Astrocyte (in vitro differentiated cells and primary cell): ENCODE measurements at places on chromosomes 3 and 15.
A peak's percentile ranks its signal among the peaks of the same experiment; 100 is the strongest.

DNA sequence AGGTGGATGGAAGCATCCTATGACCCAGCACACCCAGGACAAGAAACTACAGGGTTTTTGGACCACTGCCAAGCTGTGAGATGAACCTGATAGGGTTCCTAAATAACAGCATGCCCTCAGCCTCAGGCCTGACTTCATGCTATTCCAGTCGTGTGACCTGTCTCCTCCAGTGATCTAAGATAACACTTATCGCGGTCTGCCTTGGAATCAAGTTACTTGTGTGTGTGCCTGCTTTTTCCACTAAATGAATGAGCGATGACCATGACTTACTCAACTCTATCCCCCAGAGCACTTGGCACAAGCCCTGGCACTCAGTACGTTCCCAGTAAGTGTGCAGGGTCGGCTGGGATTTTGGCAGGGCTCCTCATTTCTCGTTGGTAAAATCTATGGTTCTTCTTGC, 172.7 kb upstream of the TP63 start:
- DNase-seq: peak; percentile 27

GRCh38 chr3:141663993-141664392, 74.1 kb upstream of the RNF7 start:
- no peak for DNase-seq

GRCh38 chr15:90082140-90082715, 20.0 kb downstream of the IDH2 start:
- DNase-seq: no peak

- DNase-seq: no peak
These were observed 458.1 kb downstream of the DIPK2A start for GRCh38 chr3:144429719-144430121.

DNA sequence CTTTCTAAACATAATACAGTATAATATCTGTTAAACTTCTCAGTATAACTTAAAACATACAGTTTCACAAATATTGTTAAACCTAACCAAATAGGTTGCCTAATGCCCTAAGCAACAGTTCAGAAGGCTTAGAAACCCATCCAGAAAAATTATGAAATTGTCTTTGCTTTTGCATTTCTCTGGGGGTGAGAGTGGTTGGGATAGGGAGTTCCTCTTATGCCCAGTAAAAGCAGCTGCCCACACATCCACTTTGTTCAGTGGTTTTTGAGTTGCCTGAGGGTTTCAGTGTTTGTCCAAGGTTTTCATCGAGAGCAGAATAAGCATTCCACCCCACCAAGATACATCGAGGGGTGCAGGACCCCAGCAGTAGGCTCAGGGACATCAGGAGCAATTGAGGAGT, 179.4 kb downstream of the CDIN1 start:
- DNase-seq: no peak

- DNase-seq: no peak
These were observed 80.1 kb upstream of the DGKG start for GRCh38 chr3:186442162-186442561.

DNA sequence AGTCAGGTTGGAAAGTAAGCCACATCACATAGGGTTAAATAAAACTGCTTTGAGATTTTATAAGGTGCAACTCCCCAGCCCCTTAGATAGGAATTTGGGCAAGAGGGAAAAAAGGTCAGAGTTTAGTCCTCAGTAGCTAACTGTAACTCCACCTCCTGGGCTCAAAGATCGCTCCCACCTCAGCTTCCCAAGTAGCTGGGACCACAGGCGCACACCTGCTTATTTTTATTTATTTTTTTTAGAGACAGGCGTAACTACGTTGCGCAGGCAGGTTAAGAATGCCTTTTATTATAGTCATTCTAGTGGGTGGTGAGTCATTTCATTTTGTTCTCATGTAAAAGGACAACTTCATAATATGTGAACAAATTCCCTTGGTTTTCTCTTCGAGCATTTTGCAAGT, 14.7 kb downstream of the TM2D3 start:
- peak; percentile 45 for DNase-seq

DNA sequence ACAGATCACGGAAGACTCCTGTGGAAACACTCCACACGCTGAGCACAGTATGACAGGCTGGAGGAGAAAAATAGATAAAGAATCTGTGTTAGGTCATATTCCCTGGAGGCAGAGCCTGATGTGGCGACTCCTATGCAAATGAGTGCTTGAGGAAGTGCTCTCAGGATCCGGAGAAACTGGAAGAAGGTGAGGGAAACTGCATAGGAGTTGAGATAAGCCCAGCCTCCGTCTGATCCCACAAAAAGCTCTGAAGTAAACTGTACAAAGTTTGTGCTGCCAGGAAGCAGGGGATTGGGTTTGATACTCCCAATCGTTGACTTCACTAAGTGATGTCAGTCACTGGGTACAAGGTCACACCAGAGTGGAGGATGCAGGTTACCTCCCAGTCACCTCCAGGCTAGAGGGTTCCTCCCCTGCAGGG, 33.4 kb downstream of the OSBPL10 start:
- DNase-seq: no peak

GRCh38 chr3:5635746-5636145, 448.2 kb downstream of the EDEM1 start:
- DNase-seq: no peak

DNA sequence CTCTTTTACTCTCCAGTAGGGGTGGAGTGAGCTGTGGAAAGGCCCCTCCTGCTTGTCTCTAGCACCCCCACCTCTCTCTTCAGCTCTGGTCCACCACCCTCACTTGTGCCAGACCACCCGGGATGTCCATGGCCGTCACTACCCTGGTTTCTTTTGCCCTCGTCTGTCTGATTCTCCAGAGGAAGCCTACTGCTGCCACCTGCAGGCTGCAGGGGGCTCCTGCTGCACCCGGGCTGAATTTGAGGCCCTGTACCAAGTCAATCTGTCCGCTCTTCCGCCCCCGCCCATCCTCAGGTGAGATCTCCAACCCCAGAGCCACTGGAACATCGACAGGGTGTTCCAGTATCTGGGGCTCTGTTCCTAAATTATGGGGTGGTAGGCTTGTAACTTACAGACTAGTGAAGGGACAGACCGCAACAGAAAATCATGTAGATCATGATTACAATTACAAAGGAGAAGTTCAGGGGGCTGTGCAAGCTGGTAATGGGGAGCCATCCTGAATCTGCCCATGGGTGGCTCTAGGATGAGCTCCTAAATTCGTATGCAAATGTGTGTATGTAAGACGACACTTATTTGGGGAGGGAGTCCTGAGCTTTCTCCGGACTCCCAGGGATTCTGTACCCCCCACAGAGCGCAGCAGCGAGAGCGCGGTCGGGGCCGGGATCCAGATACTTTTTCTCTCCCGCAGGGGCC, 683 bp upstream of the UNC45A start:
- DNase-seq: peak; percentile 50

DNA sequence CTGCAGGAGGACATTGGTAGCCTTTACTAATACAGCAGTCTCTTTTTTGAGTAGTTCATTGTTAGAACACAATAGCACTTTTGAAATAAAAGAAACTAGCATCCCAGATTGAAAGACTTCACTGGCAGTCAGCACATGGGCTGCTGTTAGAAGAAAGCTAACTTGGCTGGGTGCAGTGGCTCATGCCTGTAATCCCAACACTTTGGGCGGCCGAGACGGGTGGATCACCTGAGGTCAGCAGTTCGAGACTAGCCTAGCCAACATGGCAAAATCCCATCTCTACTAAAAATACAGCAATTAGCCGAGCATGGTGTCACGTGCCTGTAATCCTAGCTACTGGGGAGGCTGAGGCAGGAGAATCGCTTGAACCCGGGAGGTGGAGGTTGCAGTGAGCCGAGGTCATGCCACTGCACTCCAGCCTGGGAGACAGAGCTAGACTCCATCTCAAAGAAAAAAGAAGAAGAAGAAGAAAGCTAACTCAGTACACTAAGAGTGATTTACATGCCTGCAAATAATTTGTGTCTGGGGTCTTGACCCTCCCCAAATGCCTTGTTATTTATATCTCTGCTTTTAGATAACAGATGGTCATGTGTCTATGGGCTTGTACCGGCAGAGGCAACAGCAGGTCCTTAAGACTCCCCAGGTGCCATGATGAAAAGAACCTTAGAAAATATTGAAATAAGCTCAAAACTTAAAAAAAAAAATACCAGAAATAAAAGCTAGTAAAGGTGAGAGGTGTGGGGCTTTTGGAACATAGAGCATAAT, 9.7 kb downstream of the TPM1 start:
- DNase-seq: no peak

- no peak for DNase-seq
These were observed 55.2 kb downstream of the MAP4 start for GRCh38 chr3:47961036-47961435.

GRCh38 chr15:40930430-40931299, 1.5 kb downstream of the DLL4 start:
- peak; percentile 16 for DNase-seq

GRCh38 chr3:147305533-147306250, 100.7 kb downstream of the ZIC4 start:
- DNase-seq: peak; percentile 56

DNA sequence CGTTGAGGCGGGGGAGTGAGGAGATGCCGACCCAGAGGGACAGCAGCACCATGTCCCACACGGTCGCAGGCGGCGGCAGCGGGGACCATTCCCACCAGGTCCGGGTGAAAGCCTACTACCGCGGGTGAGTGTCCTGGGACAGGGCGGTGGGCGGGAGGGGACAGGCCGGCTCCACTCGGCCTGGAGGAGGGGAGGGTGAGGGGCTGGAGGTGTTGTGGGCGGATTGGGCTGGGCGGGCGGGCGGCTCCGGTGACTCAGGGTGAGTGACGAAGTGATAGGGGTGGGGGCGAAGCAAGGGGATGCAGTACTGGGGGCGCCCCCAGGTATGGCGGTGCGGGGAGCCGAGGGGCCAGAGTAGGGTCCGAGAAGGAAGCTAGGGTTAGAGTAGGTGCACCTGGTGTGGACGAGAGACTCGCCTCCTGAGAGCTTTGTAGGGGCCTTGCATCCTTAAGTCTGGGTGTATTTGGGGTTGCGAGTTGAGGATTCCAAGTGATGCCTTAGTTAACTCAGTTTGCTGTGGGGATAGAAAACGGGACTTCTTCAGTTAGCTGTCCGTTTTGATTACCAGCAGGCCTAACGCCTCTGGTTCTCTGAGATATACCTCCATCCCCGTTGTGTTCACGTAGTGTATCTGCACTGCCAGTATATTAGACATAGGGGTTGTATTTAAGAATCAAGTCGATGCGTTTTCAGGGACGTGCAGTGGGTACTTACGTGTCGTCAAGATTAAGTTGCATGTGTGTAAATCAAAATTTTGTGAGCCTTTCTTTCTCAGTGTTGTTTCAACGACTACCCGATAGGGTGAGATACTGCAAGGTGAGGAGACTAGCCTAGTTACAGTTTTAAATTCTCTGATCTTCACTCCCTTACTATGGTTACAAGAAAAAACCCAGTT, 670 bp downstream of the PRKCI start:
- no peak for DNase-seq

DNA sequence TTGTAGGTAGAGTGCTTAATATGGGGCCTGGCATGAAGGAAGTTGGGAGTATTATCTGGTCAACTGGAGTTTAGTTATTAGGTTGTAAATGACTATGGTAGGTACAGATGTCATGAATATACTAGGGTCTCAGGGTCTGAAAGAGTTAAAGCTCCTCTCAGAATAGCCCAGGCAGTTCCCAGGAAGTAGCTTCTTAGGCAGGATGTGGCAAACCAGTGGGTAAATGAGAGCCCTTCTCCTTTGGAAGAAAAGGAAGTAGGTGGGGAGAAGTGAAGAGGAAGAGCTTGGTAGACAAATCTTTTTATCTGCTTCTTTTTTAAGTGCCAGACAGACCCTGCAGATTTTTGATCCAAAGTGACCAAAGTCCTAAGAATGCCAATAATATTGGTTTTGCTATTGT, 24.5 kb downstream of the MAP2K1 start:
- DNase-seq: no peak

GRCh38 chr15:74291101-74292071, 55.3 kb downstream of the CCDC33 start:
- DNase-seq: peak; percentile 75

- peak; percentile 39 for DNase-seq
These were observed 766.8 kb downstream of the TBL1XR1 start for GRCh38 chr3:176430244-176431037.

- no peak for DNase-seq
These were observed 326.7 kb downstream of the NTRK3 start for GRCh38 chr15:87929841-87930240.

DNA sequence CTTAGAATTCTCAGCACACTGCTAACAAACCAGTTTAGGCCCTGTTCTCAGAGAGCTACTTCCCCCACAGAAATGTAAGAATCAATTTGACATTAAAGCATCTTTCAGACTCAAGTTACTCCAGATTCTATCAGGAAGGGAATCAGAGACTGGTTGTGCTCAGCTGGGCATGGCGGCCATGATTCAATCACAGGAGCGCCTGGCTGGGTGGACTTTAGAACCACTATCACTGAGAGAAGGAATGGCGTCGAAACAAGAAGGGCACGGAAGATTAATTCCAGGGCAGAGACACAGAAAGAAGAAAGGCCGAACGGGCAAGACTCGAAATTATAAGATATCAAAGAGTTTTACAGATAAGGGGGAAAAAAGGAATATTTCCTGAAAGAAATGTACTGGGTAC, 6.2 kb downstream of the TNIK start:
- no peak for DNase-seq

DNA sequence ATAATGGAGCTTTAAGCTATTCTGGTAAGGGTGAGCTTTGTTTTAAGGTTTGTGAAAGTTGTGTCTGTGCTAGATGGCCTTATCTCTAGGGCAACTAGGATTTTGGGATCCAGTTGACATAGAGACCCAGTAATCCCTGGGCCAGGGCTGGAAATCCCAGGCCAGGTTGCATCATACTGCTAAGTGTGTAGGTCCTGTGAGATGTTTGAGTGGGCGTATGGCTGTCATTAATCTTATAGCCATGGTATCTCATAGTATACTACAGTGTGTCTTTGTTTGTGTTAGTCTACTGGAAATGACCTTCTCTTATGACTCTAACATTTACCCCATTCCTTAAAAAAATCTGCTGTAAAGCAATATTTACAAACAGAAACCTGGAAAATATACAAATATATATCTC, 151.4 kb downstream of the CACNA2D3 start:
- no peak for DNase-seq

DNA sequence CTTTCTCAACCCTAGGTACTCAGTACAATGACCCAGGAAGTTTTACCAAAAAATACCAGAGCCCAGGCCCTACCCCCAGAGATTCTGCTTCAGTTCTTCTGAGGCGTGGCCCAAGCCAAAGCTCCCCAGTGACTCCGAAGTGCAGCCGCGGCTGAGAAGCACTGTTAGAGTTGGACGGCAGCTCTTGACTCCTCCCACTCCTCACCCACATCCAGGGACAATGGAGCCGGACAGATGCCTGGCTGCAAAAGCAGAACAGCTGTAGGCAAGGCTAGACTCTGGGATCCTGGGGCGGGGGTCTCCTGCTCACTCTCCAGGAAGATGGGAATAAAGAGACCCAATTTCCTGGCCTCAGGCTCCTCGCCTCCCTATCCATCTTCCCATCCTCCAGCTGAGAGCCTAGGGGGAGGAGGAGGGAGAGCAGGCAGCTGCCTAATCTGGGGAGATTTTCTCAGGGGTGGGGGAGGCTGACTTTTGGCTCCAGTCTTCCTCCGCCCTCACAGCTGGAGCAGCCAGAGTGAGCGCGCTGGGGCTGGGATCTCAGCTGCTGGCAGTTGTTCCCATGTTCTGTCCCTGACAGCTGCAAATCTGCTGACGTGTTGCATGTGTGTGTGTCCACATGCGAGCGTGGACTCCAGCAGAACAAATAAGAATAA, 223.8 kb downstream of the OPA1 start:
- peak; percentile 31 for DNase-seq
